ENCODE measurements at places on chromosomes 7 and 10.

- no peak for DNase-seq
Measured at GRCh38 chr7:47551668-47552440, 30.1 kb downstream of the TNS3 start.

- DNase-seq, result no peak
Measured at GRCh38 chr10:22712956-22713852, 1.2 kb downstream of the PIP4K2A start.

DNA sequence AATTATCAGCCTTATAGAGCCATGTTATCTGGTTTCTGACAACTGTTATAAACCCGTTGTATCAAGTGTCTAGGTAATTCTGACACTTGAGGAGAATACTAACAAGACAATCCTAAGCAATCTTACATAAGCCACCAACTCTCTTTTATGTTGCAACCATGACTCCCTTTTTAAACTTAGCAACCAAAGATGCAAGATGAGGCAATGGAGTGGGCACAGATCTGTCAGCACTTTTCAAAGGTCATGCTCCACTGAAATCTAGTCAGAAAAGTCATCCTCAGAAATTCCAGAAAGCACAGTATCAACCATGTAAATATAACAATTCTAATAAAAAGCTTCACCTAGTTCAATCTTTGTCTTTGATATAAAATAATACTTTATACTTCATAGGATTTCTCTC is 77.0 kb upstream of the SEMA3A start:
- DNase-seq, result no peak

GRCh38 chr7:157875230-157876179 is 538.7 kb downstream of the DNAJB6 start:
- DNase-seq, result no peak

- DNase-seq, result no peak
Measured at GRCh38 chr10:62907470-62908212, 91.5 kb upstream of the EGR2 start.
